Right lung (tissue), 10 donors: ENCODE measurements at places on chromosomes 1 and 21. TPM values are rescaled to one million over a fixed set of nuclear protein-coding genes. Genes with fewer than 3 reads are reported as not detected.

DNA sequence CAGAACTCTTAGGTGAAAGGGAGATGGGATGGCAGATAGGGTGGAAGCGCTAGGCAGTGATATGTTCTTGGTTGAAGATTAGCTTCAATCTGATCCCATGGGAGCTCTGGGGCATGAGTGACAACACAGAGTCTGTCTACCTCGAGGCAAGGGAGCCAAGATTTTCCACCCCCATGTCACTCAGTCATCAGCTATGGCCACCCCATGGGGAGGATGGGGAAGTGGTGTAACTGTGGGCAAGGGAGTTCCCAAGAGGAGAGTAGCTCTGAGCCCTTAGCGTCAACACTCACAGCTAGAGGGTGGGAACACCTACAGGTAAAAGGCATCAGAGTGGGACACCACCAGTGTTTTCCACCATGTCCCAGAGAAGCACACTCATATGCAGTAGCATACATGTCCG is 30.3 kb upstream of the C1QA start:
- no peak for DNase-seq

DNA sequence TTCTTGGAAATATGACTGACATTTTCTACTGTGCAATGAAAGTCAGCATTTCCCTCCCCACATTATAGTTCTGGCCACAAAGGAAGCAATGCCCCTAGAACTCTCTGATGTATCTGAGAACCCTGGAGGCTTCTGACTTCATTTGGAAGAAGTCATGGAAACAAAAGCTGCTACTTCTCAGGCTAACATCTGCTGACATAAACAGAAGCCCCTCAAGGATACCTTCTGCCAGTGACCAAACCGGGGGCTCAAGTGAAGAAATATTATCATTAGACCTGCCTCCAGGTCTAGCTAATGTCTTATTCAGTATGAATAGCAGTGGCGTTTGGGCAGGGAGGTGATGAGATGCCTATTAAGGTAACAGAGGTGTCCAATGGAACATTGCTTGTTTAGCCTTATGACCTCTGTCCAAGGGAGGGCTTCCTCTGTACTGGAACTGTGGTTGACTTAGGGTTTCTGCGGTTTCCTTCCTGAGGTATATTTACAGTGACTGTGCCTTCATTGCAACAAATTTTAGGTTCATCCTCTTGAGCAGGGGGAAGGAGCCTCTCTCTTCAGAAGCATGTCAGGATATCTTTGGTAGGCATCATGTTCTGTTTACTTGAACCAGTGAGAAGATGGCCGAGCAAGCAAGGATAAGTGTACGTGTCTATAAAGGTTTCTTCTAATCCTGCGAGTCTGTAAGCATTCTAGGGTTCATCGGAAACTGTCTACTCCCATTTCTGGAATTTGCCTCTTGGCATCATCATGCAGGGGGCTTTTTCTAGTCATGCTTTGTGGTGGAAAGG is 161.7 kb downstream of the PBX1 start:
- DNase-seq = no peak

DNA sequence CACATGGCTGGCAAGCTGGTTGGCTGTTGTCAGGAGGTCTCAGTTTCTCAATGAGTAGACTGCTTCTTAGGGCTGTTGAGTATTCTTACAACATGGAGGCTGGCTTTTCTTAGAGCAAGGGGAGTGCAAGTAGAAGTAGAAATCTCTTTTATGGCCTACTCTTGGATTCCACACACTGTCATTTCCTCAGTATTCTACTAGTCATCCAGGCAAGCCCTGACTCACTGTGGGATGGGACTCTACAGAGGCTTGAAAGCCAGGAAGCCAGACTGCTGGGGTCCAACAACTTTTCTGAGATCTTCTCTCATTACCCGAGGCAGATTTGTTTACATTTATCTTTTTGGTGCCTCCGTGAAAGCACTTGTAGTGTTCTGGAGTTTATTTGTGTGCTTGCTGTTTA is 196.2 kb upstream of the APP start:
- no peak for DNase-seq

DNA sequence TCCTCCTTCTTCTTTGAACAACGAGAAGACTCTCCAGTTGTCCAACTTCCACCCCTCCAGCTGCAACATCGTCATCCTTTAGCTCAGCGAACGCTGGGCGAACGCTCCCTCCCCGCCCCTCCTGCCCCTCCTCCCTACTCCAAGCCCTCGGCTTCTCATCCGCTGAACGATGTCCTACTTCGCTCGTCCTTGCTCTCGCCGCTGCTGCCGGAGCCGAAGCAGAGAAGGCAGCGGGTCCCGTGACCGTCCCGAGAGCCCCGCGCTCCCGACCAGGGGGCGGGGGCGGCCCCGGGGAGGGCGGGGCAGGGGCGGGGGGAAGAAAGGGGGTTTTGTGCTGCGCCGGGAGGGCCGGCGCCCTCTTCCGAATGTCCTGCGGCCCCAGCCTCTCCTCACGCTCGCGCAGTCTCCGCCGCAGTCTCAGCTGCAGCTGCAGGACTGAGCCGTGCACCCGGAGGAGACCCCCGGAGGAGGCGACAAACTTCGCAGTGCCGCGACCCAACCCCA is at the start of gene BCAN:
BCAN (plus strand) TSS at position 357 of the 504 bp plus-strand sequence. CDS start 3,938 bp downstream, outside the sequence.
- peak; percentile 23 for DNase-seq

- DNase-seq = no peak
Observed at GRCh38 chr1:116426401-116426800, 53.4 kb downstream of the ATP1A1 start.

DNA sequence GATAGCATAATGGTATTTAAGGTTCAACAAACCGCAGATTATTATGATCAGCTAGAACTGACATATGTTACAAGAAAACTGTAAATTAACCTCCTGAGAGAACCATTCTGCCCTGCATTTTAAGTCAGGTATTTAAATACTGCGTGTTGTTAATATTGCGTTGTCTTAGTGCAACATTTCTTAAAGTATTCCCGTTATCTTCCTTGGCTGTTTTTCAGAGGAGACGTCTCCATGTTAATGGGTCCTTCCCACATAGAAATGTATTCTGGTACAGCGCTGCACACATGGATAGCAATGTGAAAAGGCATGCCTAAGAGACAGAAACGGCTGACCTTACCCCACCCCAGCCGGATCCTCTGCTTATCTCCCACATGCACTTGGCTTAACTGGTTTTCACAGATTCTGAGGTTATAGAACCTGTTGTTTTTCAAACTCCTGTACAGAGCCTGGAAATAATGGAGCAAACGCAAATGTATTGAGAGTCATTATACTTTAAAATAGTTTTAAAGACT is 22.8 kb upstream of the DEGS1 start:
- DNase-seq = no peak

DNA sequence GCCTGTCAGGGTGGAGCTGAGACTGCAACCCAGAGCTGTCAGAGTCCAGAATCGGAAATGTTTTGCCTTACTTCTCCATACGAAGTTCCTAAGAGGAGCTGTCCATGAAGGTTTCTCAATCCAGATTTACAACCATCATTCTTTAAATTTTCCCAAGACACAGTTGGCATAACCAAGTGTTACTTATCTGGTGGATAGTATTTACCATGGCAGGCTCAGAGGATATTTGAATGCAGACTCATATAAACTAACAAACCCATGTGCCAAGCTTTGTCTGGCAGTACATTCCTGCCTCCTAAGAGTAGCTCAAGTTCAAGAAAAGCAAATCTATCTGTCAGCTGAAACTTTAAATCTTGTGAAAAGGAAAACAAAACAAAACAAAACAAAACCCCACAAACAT is 267.9 kb downstream of the ZNF326 start:
- DNase-seq = no peak

GRCh38 chr1:50666849-50667248 is 243.6 kb upstream of the DMRTA2 start:
- DNase-seq = no peak

GRCh38 chr1:166167572-166167925 is 748 bp upstream of the FAM78B start:
- no peak for DNase-seq

DNA sequence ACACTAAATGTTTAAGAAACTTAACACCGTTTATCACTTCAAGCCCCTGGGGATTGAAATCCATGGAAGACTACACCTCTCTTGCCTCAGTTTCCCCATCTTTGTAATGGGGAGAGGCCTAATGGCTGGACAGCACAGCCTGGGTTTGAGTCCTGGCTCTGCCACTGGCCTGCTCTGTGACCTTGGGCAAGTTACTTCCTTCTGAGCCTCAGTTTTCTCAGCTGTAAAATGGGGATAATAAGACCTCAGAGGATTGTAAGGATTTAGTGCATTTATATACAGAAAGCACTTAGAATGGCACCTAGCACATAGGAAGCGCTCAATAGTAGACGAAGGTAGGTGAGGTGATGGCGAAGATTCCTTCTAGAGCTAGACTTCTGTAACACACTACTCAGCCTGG is 5.5 kb downstream of the AGTRAP start:
- no peak for DNase-seq

DNA sequence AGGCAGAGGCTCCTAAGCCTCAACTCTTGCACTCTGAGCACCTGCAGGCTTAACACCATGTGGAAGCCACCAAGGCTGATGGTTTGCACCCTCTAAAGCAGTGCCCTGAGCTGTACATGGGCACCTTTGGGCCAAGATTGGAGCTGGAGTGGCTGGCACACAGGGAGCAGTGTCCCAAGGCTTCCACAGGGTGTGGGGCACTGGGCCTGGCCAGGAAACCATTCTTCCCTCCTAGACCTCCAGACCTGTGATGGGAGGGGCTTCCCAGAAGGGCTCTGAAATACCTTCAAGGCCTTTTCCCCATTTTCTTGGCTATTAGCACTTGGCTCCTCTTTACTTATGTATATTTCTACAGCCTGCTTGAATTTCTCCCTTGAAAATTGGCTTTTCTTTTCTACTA is 67.9 kb upstream of the PPM1J start:
- DNase-seq = no peak

DNA sequence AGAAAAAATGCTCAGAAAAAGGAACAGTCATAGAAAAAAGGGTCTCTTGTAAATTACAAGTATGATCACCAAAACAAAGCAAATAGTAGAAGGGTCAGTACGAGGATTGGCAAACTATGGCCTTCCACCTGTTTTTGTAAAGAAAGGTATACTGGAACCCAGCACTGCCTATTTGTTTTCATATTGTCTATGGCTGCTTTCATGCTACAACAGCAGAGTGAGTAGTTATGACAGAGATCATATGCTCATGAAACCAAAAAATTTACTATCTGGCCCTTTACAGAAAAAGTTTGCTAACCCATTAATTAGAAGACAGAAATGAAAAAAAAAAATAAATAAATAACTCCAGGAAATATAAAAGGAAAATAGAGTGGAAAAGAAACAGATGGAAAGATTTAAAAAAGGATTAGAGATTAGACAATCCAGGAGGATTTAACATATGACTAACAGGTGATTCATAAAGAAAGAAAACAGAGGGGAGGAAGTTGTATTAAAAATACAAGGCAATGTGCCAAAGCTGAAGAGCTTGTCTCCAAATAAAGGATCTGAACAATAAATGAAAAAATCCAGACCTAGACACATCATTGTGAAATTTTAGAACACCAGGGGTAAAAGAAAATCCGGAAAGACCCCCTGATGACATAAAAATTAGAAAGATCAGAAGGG is 108.5 kb upstream of the SERTAD4 start:
- DNase-seq = no peak

GRCh38 chr1:197393105-197393504 is 125.1 kb downstream of the CRB1 start:
- DNase-seq = no peak

DNA sequence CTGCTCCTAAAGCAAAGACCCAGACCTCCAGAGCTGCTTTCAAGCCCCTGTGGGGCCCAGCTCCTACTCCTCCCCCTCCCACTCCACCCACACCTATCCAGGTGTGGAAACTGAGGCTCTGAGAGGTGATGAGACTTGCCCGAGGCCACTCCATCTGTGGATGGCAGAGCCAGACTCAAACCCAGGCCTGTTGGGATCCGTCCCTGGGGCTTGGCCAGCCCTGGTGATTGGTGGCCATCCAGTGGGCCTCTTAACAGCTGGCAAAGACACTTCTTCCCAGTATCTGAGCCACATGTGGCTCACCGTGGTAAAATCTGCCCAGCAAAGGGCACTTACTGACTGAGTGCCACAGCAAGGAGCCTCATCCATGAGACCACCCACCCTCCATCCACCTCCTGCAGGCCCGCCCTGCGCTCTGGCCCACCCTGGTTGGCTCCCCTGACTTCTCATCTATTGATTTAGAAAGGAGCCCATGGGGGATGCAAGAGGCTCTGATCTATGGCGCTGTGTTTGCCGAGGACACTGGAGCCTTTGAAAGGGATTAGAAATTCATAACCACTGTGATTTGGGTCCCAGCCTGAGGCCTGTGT is 398.5 kb downstream of the PTPRU start:
- no peak for DNase-seq

DNA sequence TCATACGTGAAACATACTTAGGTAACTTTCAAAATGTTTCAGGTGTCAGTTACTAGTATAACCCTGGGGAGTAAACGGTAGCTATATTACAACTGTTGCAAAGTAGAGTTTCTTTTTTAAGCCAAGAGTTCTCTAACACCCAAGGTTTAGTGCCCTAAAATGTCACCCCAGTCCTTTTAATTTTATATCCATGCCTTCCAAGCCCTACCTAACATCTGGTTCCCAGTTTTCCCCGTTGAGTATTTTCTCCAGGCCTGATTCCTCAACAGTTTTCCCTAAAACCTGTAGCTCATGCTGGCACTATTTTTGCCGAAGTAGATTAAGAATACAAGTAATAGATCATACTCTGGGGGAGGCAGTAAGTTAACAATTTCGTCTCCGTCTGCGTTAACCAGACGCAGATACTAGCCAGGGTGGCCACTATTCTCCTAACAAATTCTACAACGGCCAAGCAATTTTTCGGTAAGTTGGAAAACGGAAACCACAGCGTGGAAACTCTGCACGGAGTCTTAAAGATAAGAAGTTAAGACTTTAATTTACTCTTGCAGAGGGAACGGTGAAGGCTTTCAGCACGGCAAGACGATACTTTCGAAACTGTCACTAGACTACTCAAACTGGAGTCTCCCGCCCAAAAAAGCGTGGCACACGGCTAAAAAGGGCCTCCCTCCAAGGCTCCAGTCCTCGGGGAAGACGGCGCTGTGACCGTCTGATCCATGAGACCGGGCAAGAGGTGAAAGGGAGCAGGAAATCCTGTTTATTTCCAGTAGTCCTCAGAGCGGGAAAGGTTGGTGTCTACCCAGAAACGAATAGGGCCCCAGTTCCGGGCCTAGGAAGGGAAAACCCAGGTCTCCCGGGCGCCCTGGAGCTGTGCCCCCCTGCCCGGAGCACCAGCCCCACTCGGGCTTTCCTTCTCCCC is 945 bp downstream of the SRSF4 start:
- DNase-seq = no peak

- no peak for DNase-seq
Observed at GRCh38 chr1:228548788-228549187, 61.6 kb downstream of the RNF187 start.

GRCh38 chr1:55697997-55698535 is 482.9 kb upstream of the USP24 start:
- DNase-seq = no peak

- no peak for DNase-seq
Observed at GRCh38 chr1:115089420-115090185, at the start of gene TSPAN2. Gene TSPAN2 (minus strand): TSS chr1:115089503. CDS start chr1:115089432, 71 bp downstream.

Gene CR1L
- 1.4 TPM for polyA plus RNA-seq

Gene OLIG2
- polyA plus RNA-seq = not detected

Gene BARHL2
- polyA plus RNA-seq = not detected

Gene WLS
- 146 TPM for polyA plus RNA-seq

Gene KIF2C
- polyA plus RNA-seq = 16.4 TPM

Gene FMOD
- 101 TPM for polyA plus RNA-seq

Gene ADAM30
- not detected for polyA plus RNA-seq

Gene URB2
- 5.8 TPM for polyA plus RNA-seq

Gene MATN1
- polyA plus RNA-seq = 0.97 TPM
